ENCODE measurements at places on chromosomes 11 and 22.

- no peak for DNase-seq
Measured at GRCh38 chr11:46275964-46276641, 1.4 kb upstream of the CREB3L1 start.

DNA sequence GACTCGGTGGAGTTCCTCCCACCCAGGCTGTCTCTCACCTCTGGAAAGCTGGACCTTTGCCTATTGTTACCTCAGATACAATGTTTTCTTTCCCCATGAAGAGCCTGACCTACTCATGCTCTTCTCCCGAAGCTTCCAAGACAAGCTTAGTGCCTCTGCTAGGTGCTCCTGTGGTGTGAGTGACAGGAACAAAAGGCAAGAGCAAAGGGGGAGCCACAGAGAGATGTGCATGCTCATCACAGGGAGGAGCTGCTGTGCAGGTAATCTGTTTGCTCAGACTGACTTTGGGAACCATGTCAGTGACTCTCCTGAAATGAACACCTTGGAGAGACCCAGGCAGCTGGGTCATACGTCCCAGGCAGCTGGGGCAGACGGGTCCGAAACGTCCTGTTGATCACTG lies 53.6 kb upstream of the VSTM5 start:
- DNase-seq, result no peak

DNA sequence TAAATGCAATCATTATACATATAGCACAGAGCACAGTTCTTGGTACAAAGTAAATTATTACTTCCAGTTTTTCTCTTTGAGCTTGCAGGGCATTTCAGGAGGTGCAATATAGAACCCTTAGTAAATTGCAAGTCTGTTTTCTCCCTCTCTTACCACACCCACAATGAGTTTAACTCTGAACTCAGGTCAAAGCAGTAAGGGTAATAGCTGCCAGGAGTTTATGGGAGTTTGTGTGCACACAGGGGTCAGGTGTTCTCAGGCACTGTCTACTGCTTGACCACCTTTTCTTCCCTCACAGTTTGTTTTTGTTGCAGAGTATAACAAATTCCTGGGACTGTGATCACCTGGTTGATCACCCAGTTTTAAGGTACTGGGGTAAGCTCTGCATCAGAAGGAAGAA lies 478.5 kb upstream of the TENM4 start:
- no peak for DNase-seq

GRCh38 chr11:72410956-72411355 lies 23.4 kb downstream of the CLPB start:
- no peak for DNase-seq

- no peak for DNase-seq
Measured at GRCh38 chr11:133441964-133442660, 90.2 kb downstream of the OPCML start.

- DNase-seq, result no peak
Measured at GRCh38 chr11:72067266-72067665, 13.1 kb downstream of the NUMA1 start.

Data from activated CD8-positive, alpha-beta memory T cell treated with anti-CD3 and anti-CD28 coated beads, Interleukin-2, amount 50 U/mL, for 4 hours (primary cell).